Fibroblast of mammary gland (primary cell): ENCODE measurements at places on chromosomes 16 and 17.

- DNase-seq: no peak
Observed at GRCh38 chr16:1045993-1046911, 26.3 kb upstream of the SSTR5 start.

DNA sequence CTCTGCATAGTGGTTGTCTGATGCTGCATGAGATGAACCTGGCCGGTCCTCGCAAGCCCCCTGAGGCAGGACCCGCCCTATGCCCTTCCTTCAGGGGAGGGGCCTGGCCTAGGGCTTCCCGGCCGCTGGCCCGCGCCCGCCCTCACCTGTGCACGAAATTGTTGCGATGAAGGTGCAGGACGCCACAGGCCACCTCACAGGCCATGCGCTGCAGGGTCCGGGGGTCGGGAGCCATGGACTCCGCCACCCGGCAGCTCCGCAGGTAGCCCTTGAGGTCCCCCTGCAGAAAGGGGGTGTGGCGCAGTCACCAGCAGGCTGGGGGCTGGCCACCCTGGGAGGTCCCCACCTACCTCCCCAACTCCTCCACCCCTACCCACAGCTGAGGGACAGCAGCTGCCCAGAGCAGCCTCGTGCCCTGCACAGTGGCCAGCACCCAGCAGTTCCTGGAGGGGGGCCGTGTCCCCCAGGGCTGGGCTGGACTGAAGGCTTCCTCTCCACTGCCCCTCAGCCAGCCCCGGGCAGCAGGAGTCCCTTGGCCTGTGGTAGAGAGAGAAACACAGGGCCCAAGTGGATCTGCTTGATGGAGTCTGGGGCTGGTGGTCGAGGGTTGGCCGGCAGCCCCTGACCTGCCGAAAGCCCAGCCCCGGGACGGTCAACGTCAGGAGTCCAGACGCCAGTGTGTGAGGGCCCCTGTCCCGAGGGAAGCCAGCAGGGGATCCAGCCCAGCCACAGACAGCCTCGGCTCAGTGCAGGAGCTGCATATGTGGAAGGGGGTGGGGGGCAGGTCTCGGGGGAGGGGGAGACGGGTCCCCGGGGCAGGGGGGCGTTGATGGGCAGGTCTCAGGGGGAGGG, 38.8 kb upstream of the PVALEF start:
- no peak for DNase-seq

- DNase-seq: no peak
Observed at GRCh38 chr17:11738151-11738550, 139.9 kb downstream of the DNAH9 start.

DNA sequence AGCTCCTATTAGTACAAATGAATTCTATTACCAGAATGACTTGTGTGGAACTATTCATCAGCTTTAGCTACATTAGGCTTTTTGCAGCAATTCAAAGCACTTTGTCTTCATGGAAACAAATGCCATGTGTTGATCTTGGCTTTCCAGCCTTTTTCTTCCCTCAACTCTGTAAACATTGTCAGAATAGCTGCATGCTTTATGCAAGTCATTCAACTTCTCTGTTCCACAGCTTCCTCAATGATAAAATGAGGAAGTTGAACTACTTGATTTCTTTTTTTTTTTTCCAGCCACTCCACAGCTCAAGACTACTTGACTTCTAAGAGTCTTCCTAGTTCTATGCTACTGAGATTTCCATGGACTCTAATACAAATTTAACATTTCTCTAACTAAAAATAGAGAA, 41.1 kb downstream of the KIAA0753 start:
- DNase-seq: no peak

- DNase-seq: no peak
Observed at GRCh38 chr16:28494121-28494851, at the start of gene APOBR. APOBR (plus strand) TSS chr16:28494643; CDS start chr16:28494682, 39 bp downstream.

- DNase-seq: no peak
Observed at GRCh38 chr17:7927596-7927995, 2.1 kb downstream of the KCNAB3 start.

DNA sequence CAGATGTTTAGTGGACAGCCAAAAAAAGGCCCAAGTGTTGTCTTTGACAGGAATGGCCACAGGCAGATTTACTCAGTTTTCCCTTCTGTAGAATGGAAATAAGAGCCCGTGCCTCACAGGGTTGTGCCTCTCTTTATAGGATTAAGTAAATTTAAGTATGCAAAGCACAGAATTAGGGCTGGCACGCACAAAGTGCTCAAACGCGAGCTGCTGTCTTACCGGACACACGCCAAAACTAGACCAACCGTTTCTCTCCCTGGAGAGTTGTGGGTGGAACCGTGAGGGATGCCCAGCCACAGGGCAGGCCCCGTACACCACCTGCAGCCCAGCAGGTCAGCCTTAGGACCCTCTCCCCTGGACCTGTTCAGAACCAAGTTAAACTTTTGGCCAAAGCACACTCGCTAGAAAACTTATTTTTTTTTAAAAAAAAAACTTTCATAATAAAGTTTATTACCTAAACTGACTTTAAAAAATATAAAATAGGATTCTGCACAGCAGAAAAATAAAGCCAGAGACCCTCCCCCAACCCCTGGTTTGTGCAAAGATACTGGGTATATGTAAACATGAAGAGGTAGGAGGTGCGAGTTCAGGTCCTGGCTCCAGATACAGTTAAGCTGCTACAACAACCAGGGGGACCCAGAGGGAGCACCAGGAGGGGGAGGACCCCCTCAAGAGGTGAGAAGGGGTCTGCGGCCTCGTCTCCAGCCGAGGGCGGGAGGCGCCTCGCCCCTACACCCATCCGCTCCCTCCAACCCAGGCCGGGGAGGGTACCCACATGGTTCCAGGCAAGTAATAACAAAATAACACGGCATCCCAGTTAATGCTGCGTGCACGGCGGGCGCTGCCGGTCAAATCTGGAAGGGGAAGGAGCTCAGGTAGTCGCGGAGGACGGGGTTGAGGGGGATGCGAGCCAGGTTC, 1.8 kb downstream of the SOCS1 start:
- no peak for DNase-seq

DNA sequence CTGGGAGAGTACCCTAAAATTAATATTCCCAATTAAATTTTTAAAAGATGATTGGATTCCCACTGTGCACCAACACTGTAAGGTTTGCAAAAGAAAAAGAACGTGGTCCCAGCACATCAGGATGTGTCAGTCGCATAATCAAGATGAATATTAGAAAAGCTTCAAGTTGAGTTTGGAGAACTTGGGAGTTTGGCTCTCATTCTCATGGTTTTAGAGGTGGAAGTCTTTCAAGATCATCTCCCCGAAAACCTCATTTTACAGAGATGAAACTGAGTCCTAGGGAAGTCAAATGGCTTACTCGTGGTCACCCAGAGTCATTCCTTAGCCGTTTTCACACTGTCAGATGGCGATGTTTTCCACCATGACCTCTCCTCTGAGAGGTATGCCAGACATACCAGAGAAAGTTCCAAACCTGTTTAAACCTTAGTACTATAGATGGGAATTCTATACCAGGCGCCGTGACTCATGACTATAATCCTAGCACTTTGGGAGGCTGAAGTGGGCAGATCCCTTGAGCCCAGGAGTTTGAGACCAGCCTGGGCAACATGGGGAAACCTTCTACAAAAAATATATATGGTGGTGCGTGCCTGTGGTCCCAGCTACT, 1.2 kb downstream of the SEC14L1 start:
- DNase-seq: no peak

DNA sequence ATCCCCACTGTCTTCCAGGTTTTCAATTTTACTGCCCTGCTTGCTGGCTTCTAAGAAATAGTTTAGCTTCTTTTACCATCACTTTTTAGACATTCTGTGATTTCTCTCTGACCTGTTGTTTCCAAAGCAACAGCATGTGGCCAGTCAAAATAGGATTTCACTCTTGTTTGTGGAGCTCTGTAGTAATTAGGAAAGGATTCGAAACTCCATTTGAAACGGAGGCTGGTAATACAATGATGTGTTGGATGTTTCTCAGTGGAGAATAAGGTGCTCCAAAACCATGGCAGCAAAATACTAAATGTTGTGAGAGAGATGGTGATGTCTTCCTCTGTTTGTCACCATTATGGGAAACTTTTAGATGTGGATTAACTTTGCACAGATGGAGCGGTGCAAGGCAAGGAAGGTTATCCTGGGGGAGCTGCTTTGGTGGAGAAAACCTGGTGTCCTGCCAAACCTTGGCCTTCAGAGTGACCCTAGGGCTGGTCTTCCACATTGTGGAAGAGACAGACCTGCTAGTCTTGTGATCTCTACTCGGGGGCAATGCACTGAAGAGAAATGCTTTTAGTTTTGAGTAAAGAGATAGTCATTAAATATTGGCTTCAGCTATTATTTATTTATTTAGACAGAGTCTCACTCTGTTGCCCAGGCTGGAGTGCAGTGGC, 79.4 kb downstream of the PRKCA start:
- DNase-seq: no peak

- DNase-seq: no peak
Observed at GRCh38 chr17:27430383-27430840, 25.8 kb upstream of the KSR1 start.

DNA sequence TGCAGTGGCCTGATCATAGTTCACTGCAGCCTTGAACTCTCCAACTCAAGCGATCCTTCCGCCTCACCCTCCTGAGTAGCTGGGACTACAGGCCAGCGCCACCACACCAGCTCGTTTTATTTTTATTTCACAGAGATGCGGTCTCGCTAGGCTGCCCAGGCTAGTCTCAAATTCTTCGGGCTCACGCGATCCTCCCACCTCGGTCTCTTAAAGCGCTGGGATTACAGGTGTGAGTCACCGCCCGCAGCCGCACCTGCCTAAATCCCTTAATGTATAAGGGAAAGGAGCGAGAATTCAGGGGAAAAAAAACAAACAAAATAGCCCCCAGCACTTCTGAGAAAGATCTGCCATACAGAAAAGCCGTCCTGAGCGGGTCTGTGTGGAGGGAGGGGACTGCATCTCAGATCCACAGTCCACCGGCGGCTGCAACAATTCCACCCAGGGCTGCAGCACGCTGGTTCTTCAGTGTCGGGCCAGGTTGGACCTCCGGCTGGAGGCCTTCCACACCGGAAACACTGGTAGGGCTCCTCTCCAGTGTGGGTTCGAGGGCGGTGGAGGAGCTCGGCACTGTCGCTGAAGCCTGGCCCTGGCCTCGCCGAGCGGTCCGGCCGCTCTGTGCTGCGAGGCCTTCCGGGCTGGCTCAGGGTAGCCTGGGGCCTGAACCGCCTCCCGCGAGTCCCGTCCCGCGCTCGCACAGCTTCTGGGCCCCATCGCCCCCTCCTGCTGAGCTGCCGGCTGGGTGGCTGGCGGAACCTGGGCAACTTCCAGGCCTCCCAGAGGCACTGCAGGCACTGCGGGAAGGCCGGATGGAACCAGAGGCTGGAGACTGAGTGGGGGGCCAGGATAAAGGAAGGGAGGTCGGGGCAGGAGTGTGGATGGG, 7.0 kb downstream of the ZNF843 start:
- no peak for DNase-seq

DNA sequence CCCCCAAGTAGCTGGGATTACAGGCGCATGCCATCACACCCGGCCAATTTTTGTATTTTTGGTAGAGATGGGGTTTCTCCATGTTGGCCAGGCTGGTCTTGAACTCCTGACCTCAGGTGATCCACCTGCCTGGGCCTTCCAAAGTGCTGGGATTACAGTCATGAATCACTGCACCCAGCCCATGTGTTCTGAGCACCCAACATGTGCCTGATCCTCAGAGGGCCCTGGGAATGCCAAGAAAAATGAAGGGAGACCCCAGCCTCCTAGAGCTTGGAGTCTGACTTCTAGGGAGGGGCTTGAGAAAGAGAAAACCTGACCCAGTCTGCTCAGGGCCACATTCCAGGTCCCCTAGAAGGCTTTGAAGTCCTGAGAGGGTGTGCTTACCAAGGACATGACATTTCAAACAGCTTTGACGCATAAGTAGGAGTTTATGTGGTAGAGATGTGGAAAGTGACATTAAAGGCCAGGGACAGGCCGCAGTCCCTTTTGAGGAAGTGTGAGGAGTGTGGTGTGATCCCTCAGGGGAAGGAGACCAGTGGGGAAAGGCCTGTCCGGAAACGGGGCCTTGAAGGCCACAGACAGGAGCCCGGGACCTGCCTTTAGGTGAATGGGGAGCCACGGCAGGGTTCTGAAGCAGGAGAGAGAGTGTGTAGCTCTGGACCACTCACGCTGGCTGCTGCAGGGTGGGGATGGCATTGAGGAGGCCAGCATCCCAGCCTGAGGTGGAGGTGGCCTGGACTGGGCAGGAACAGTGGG, 1.1 kb upstream of the CCL22 start:
- DNase-seq: no peak

GRCh38 chr17:56903560-56903959, 10.3 kb downstream of the TRIM25 start:
- DNase-seq: no peak

- no peak for DNase-seq
Observed at GRCh38 chr16:69712277-69712676, 14.1 kb downstream of the NQO1 start.

- DNase-seq: no peak
Observed at GRCh38 chr17:40373999-40374398, 9.5 kb upstream of the GJD3 start.

DNA sequence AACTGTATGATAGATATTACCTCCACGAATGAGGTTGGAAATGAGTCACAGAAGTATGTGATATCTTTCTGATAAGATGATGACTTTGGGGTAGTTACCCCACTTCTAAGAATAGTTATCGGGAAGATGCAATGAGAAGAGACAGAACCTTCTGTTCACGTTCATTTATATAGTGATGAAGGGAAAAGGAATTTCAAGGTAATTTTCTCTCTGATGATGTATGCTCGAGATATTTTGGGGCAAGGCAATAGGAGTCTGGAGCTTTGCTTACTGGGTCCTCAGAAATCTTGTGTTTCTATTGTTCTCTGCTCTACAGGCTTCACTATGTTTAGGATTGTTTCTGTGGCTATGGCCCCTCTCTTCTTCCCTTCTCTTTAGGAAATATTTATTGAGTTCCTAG, 1389.6 kb downstream of the CDH8 start:
- DNase-seq: no peak

GRCh38 chr17:17059301-17059890, 17.1 kb downstream of the MPRIP start:
- DNase-seq: no peak

DNA sequence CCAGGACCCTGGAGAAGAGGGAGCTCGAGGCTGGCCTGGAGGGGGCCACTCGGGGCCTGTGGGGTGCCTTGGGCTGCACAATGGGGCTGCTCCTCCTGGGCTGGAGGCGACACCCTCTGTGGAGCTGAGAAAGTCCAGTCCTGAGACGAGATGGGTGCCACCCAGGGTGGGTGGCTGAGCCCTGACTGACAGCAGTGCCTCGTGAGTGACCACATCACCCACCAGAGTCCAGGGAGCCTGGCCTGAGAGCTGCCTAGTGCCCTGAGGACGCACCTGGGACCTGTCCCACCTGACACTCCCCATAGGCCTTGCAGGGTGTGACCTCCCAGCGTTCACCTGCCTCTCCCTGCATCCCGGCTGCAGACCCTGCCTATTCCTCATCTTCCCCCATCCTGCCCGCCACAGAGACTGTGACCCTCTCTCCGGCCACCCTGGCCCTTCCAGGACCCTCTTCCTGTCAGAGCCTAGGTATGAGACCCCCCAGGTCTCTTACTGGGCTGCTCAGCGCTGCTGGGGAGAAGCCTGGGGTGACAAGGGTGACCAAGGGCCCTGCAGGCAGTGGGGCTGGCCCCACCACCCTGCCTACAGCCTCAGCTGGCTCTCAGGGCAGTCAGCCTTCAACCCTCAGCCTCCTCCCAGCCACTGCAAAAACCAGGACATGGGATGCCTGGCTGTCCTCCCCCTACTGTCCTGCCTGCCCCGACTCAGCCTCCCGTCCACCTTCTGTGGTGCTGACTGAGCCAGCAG, 41.2 kb downstream of the TNFRSF13B start:
- no peak for DNase-seq

- no peak for DNase-seq
Observed at GRCh38 chr17:64377769-64378282, 12.8 kb downstream of the PECAM1 start.
